ENCODE measurements at places on chromosomes 11 and 22.

GRCh38 chr11:126284829-126285228 lies 1.9 kb downstream of the TIRAP start:
- peak; percentile 66 for DNase-seq

- DNase-seq, result no peak
These were observed 33.7 kb downstream of the NF2 start for GRCh38 chr22:29637181-29637580.

DNA sequence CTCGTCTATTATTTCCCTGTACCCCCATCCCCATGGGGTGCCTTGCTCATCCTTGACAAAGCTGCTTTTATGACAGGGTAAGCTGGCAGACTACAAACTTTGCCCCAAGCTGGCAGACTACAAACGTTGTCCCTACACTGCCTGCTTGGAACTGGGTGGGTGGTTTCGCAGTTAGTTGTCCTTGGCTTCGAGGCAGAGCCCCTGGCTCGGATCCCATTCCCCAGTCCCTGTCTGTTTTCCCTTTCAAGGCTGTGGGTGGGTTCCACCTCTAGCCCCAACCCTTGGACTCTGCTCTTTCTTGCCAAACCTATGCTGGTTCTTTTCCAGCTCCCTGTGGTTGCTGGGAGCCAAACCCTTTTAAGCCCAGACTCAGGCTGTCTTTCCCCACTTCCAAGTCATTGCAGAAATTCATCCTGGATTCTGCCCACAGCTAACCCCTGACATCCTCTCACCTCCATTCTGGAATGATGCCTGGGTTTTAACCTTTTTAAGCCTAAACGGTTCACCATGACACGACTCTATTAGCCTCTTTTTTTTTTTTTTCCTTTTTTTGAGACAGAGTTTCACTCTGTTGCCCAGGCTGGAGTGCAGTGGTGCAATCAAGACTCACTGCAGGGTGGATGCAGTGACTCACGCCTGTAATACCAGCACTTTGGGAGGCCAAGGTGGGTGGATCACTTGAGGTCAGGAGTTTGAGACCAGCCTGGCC lies 9.2 kb upstream of the RBM14 start:
- DNase-seq, result no peak

GRCh38 chr11:95415837-95416304 lies 184.9 kb upstream of the SESN3 start:
- no peak for DNase-seq

DNA sequence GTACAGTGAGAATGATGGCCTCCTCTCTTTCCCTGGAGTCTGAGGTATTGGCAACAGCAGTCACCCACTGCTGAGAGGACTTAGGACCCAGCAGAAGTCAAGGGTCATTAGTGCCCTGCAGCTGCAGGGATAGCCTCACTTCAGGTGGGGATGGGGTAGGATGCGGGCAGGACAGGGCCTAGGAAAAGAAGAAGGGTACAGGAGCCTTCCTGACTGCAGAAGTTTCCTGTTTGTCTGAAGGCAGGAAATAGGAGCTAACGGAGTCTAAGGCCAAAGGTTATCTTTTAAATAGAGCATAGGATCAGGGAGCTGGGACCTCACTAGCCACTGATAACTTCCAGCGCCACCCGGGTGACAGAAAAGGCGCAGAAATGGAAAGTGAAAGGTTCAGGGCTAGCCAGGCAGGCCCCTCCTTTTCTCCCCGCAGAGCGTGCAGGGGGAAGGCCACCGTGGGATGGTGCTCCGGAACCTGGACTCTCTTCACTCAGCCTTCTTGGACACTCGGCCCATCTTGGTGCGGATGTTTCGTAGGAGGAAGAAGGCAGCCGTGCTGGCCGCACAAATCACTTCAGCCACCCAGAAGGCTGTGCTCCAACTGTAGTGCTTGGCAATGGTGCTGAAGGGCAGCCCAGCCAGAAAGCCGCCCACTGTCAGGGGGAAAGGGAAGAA lies 6.0 kb downstream of the TRAPPC4 start:
- no peak for DNase-seq

- peak; percentile 69 for DNase-seq
These were observed 21.7 kb downstream of the SLC43A1 start for GRCh38 chr11:57493507-57494503.

DNA sequence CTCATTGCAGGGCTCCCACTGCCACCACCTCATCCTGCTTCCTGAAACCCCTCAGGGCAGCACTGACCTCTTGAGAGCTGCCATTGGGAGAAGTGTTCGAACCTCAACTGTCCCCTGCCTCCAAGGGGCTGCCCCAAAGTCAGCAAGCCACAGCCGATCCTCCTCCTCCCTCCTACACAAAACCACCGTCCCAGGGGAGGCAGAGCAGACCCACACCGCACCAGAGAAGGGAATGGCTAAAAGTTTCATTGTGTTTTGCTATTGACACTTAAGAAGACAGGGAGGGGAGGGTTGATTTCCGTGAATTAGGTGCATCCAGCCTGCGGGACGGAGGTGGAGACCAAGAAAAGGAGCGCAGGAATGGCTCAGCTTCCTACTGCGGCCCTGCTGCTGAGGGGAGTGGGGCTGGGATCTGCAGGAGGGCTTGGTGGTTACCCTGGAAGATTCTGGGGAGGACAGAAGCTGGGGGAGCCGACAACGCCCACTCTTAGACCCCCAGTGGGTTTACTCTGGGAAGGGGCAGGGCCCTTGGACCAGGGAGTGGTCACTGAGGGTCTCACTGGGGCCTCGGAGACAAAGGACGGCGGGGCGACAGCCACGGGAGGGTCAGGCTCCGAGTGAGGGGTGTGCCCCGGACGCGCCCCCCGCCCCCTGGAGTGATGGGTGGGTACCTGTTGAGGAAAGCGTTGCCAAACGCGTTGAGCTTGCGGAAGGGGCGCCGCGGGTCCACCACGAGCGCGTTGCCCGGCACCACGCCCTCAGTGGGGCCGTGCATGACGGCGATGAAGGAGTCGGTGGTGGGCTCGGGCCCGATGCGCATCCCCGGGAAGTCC lies 815 bp downstream of the EHD1 start:
- DNase-seq, result no peak

DNA sequence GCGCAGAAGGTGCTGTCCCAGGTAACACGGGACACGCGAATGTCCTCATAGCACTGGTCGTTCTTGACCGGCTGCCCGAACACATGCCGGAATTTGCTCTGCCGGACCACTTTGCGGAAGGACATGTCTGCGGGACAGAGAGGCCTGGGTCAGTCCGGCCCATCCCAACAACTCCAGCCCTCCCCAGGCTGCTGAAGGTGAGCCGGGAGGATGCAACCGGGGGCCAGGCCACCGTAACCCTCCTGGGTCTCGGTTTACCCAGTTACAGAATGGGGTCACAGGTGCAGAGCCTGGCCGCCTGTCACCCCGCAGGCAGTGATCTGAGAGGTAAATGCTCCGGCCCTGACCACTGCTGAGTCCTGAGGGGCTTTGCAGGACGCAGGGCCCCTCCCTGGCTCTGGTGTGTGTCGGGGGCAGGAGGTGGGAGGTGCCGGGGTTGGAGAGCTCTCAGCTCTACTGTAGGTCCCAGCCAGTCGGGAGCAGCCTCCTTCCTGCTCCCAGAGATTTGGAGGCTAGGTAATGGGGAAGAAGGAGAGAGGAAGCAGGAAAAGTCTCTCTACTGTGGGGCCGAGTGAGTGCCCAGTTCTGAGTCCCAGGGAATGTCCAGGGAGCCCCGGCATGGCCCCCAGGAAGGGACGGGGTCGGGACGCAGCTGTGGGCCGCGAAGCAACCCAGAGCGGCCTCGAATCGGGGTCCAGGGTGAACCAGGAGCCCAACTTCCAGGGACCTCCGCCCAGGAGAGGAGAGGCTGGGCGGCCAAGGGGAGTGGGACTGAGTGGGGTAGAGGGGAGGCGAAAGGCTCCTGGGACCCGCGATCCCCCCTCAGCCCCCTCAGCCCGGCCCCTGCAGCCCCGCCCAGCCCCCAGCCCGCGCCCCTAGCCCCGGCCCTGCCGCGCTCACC lies 522 bp downstream of the CORO1B start:
- no peak for DNase-seq

DNA sequence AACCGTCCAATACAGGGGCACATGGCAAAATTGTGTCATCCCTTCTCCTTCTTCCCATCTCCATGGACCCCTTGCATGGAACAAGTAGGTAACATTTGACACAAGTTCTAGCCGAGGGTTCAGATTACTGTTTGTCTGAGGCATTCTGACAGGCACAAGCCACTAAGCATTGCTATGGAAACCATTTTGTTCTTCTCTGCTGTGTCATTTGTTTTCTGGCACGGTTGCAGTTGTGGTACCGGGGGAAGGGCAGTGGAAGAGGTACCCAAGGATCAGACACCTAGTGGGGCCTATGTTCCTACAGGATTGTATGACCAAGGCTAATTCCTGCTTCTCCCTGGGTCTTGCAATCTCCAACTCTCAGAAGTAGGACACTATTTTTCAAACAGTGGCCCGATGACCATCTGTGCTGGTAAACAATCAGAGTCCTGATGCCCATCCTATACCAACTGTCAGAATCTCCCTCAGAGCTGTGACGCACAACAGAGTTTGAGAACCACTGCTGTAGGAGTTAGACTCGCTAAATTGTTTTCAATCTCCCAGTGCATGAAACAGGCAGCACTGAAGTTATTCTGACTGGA lies 69.3 kb downstream of the KCNC1 start:
- no peak for DNase-seq

GRCh38 chr22:37633625-37634416 lies 5.6 kb upstream of the SH3BP1 start:
- no peak for DNase-seq

DNA sequence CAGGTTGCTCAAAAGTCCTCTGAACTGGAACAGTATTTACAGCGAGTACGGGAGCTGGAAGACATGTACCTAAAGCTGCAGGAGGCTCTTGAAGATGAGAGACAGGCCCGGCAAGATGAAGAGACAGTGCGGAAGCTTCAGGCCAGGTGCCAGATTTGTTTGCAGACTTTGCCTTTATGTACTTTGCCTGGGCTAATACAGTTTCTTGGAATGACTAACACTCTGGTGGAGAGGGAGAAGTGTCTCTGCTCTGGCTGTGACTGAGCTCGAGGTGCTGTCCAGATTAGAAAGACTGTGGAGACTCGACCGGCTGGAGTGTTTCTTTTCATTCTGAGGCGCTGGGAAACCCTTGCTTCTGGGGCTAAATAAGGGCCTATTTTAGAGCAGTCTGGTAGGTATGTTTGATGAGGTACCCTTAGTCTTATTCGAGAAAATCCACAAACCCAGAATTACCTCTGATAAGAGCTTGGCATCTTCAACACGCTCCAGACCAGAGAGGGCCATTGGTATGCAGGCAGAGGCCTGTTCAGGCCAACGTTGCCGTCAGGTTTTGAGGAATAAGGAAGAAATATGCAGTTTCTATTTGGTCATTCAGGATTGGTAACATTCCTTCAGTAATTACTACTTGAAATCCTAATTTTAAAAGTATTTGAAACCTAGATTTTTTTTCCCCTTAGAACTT lies 76.5 kb downstream of the SWAP70 start:
- DNase-seq, result no peak

DNA sequence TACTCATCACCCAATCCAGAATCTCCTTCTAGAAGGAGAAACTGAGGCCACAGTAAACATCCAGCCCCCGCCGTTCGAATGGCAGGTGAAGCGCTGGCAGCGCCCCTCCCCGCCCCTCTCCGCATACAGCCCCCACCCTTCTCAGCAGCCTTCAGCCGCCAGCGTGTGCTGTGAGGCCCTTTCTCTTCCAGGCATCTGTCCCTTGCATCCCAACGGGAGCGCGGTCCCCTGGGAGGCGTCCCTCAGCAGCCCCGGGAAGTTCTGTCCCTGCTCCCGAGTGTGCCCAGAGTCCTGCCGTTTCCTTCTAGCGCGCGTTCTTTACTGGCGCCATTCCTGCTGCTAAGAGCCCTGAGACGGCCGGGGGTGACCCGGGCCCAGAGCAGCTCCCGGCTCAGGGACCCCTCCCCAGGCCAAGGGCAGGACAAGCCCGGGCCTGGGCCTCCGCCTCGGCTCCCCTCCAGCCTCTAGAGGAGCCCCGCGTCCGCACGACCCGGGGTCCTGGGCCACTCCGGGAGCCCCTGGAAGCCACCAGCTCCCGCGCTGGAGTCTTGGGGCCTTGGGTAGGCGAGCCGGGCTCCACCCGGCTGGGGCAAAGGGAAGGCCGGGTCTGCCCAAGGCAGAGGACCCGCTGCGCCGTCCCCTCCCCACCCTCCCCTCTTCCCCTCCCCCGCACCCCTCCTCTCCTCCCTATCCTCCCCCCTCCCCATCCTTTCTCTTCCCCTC lies 450.4 kb downstream of the OPCML start:
- DNase-seq, result no peak

Measured in stimulated activated CD4-positive, alpha-beta T cell treated with anti-CD3 and anti-CD28 coated beads, TNF-alpha, amount 100 ng/mL, for 1 hour (primary cell).